ENCODE measurements at places on chromosomes 4 and X.

- DNase-seq: no peak
Observed at GRCh38 chr4:7303561-7303960, 111.2 kb downstream of the SORCS2 start.

DNA sequence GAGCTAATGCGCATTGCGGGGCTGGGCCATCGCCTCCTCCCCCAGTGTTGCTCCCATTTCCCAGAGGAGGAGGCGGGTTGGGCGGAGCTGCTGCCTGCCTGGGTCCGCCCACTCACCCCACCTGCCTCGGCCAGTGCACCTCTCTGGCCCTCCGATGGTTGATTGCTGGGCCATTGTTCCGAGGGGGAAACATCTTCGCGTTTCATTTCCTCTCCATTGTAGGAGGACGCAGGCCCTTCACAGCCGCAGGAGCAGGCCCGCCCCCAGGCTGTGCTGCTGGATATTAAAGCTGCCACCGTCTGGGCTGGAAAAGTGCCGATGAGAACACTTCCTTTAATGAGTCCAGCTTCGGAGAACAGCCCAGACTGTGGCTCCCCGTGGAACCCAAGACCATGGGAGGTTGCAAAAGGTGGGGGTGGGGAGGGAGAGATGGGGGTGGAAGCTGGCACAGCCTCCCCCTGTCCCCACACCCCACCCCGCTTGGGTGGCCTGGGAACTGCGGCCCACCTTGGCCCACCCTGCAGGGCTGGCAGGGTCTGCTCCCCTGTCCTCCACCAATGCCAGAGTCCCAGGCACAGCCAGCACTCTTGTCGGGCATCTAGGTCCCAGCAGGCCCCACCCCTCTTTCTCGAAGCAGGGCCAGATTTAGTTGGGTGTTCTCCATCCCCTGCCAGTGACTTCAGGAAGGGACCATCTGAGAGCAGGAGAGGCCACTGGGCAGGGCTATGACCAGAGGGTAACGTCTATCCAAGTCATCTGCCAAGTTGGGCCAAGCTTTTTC, 96.6 kb downstream of the ADRA2C start:
- DNase-seq: peak; percentile 97

DNA sequence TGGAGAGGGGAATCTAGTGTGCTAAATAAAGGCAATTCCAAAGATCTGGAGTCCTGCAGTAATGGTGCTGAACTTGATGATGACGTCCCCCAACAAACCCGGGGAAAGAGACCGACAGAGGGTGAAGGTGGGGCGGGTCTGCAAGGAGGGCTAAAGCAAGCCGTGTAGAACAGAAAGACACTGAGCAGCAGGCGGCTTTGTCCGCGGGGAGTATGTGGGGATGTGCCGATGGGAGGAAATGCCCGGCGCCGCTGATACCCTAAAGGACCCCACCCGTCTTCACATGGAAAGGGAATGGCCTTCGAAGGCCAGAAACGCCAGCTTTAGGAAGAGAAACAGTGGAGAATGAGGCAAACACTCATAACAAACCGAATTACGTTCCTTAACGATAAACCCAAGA, 528.9 kb downstream of the ZNF674 start:
- DNase-seq: no peak

- no peak for DNase-seq
Observed at GRCh38 chr4:53174823-53175222, 191.0 kb downstream of the SCFD2 start.

DNA sequence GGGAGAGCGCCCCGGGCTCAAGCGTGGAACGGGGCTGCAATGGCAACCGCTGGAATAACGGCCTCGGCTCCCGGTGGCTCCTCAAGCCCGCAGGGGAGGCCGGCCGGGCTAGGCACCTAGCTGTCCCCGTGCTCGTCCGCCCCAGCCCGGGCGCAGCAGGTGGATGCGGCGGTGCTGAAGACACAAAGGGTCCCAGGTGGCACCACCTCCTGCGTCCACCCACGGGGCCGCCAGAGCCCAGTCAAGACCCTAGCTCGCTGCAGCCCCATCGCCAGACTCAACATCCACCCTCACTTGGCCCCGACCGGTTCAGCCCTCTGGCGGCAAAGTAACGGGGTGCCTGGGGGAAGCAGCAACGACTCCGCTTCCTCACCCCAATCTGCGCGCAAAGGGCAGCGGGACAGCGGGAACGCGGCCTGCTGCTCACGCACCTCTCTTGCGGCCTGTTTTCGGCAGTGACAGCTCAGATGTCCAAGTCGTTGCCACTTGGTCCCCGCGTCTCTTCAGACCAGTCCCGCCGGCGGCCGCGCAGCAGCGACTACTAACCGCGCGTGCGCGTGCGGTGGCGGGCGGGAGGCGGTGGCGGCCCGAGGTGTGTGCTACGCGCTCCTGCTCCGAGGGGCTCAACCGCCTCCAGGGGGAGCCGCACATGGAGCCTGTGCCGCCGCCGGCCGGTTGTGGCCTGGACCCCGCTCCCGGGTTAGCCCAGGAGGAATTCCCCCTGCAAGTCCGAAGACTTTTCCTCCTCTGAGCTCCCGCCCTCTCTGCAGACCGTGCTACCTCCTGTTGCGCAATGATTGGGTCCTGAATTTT, at the start of gene CLGN:
Gene CLGN, minus strand, starts transcription at position 543 of the 813 bp plus-strand sequence. CDS start 14,570 bp downstream, outside the sequence.
- DNase-seq: peak; percentile 93

- no peak for DNase-seq
Observed at GRCh38 chrX:143854006-143854405, 29.9 kb upstream of the UBE2NL start.

DNA sequence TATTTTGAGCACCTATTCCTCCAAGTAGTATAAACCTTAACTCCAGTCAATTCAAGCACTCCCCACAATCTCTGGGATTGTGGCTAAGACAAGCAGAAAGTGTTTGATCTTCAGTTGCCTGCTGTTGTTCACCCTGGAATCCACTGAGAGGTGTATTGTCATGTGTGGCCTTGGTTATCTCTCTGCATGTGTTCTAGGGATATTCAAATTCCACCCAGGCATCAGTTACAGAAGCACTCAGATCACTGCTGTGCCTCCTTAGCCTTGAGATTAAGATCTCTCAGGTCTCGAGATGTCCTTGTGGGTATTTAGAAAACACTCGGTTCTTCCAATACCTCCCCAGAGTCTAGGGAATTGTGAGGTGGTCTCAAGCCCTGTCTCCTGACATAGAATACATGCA, 213.3 kb downstream of the SMARCA1 start:
- DNase-seq: peak; percentile 25

DNA sequence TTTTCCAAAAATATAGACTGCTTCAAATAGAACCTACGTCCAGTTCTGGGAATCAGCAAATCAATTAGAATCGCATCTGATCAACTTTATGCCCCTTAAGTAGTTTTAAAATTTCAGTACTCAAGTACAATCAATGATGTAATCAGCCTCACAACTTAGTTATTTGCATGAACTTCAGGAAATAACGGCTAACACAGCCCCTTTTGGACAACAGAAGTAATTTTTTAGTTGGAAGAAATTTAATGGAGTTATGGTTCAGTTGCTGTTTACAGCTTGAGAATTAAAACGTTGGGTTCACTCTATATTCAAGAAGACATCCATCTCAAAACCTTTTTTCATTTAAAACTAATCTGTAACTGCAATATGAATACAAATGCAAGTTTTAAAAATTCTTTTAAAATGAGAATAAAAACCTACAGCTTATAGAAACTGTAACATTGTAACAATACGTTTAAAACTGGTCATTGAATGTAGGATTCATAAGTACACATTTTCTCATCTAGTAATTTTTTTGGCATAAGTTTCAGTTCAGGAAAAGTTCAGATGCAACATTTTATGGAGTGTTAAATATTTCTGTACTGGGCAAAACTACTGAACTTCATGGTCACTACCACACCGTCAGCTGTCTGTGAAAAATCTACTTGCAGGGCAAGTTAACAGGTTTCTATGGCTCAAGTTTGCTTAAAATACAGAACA, 956 bp downstream of the TAPT1 start:
- DNase-seq: no peak

GRCh38 chr4:150982557-150983233, 32.4 kb downstream of the LRBA start:
- no peak for DNase-seq

DNA sequence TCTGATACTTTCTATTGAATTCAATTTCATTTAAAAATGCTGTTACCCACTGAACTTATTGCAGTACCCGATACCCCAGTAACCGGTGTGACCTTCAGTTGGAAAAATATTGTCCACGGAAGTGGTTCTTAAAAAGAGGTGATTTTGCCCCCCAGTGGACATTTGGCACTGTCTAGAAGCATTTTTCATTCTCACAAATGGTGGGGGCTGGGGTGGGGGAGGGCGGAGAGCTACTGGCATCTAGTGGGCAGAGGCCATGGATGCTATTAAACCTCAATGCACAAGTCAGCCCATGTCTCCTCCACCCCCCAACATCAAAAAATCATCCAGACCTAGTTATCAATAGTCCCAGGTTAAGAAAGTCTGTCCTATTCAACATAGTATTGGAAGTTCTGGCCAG, 19.6 kb upstream of the CHM start:
- DNase-seq: no peak

DNA sequence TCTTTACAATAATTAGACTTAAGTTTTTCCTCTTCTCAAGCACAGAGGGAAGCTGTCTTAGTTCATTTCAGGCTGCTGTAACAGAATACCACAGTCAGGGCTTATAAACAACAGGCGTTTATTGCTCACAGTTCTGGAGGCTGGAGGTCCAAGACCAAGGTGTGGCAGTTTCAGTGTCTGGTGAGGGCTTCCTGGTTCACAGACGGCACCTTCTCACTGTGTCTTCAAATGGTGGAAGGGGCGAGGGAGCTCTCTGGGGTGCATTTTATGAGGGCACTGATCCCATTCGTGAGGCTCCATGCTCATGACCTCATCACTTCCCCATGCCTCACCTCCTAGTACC, 115.7 kb upstream of the MXRA5 start:
- DNase-seq: no peak

DNA sequence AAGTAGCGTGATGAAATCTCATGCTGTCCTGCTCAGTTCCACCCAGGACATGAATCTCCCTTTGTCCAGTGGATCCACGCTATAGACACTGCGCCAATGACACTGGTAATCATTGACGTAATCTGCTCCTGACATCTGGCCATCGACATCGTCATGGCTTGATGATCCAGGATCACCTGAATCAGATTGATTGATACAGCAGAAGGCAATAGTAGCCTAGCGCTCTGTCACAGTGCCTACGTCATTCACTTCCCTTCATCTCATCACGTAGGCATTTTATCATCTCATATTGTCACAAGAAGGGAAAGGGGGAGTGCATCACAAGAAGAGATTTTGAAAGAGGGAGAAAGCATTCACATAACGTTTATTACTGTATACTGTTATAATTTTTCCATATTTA, 68.8 kb downstream of the STK32B start:
- DNase-seq: no peak

DNA sequence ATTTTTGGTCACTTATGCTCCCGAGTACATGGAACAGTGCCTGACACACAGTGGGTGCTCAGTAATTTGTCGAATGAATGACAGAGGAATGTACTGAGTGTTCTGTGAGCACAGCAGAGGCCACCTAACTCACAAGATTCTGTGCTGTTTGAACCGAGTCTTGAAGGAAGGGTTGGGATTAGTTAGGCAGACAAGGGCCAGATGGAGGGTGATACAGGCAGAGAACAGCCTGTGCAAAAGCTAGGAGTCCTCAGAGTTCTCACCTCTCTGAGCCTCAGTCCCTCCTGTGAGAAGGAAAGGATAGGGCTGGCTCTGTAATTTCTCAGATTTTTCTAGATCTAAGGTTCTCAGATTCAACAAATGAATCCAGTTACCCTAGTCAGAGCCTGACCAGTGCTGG, 108.8 kb downstream of the NHSL2 start:
- DNase-seq: peak; percentile 3

DNA sequence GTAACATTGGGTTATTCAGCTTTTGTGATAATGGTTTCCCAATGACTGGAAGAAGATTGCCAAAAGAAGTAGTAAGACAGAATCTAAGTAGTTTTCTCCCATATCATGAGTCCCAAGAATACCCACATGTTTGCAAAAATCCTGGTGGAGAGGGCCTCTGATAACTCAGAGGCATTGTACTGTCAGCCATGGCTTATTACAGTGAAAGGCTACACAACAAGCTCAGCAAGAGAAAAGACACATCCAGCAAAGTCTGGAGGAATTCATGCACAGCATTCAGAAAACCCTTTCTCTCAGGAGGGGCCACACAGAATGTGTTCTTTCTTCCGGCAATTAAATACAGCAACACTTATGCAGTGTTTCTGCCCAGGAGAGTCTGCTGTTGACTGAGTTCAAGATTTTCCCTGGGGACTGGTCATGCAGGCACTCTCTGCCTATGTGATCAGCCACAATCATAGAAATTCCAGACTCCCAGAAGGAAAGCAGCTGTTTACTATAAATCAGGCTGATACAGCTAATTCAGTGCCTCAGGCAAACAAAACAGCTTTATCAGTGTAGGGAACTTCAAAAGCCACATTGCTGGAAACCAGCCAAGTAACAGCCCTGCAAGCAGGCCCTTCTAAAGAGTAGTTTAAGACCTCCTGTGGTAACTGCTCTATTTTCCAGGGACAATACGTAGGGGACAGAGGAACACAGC, 937.1 kb downstream of the CCSER1 start:
- no peak for DNase-seq

- no peak for DNase-seq
Observed at GRCh38 chrX:92232182-92232581, 453.0 kb downstream of the PCDH11X start.

GRCh38 chr4:120664851-120665250, 257.7 kb downstream of the PRDM5 start:
- no peak for DNase-seq

GRCh38 chrX:19875050-19875431, 12.4 kb downstream of the SH3KBP1 start:
- DNase-seq: no peak

GRCh38 chr4:184715526-184715925, 18.4 kb downstream of the CENPU start:
- DNase-seq: no peak

- no peak for DNase-seq
Observed at GRCh38 chr4:19167311-19167710, 1084.4 kb upstream of the SLIT2 start.

DNA sequence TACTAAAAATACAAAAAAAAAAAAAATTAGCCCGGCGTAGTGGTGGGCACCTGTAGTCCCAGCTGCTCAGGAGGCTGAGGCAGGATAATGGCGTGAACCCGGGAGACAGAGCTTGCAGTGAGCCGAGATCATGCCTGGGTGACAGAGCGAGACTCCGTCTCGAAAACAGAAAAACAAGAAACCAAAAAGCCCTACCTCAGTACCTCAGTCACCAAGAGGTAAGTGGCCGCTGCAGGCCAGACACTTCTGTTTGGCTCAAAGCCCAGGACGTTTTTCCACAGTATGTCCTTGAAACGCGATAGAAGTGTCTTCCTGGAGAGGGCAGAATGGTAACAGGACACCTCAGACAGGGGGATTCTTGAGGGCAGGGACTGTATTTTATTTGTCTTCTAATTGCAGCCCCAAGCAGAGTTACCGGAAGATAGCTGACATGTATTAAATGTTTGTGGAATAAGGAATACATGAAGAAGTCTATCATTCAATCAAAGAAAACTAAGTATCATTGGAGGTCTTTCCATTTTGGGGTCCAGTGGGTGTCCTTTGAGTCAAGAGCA, 63.6 kb downstream of the CLNK start:
- DNase-seq: no peak

- DNase-seq: no peak
Observed at GRCh38 chr4:46994007-46994405, 625 bp upstream of the GABRA4 start.

GRCh38 chr4:152089584-152089983, 328.8 kb upstream of the GATB start:
- no peak for DNase-seq
